ENCODE measurements at places on chromosomes 1 and 21. TPM values are rescaled to one million over a fixed set of nuclear protein-coding genes. Genes with fewer than 3 reads are reported as not detected.
A peak's percentile ranks its signal among the peaks of the same experiment; 100 is the strongest.

- no peak for DNase-seq
Measured at GRCh38 chr1:77282187-77282865, 507 bp downstream of the AK5 start.

DNA sequence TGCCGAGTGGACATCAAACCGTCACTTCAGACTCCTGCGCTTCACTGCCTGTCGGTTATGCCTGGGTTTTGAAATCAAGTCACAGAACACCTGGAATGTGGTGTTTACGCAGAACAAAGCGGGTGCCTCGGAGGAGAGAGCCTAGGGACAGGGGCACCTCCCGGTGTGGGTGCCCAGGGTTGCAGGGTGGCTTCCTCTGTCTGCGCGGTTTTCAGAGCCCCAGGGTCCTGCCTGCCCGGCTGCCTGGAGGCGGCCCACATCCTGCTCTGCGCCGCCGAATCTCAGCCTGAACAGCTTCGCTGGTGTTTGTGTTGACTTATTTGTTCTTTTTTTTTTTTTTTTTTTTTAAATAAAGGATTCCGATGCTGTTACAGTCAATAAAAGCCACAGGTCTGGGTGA lies 113.5 kb upstream of the COL6A1 start:
- no peak for DNase-seq

- no peak for DNase-seq
Measured at GRCh38 chr21:28263974-28264373, 728.7 kb downstream of the LTN1 start.

GRCh38 chr21:35256468-35256988 lies 207.4 kb upstream of the RUNX1 start:
- peak; percentile 37 for DNase-seq

CR1L gene
- not detected for total RNA-seq

DNA sequence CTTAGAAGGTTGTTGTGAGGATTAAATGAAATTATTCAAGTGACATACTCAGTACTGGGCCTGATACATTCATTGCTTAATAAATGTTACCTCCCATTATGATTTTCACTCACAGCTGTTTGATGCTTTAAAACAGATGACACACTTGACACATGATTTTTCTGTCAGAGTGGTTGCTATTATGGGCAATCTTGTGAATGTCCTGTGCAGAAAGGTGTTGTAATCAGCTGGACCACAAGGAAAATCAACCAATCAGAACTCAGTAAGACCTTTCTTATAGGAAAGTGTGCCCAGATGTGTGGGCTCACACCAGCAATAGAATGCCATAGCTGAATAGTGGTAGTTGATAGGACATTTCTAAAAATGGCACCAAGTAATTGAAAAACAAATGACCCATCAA lies 23.5 kb downstream of the GJA5 start:
- DNase-seq, result no peak

DNA sequence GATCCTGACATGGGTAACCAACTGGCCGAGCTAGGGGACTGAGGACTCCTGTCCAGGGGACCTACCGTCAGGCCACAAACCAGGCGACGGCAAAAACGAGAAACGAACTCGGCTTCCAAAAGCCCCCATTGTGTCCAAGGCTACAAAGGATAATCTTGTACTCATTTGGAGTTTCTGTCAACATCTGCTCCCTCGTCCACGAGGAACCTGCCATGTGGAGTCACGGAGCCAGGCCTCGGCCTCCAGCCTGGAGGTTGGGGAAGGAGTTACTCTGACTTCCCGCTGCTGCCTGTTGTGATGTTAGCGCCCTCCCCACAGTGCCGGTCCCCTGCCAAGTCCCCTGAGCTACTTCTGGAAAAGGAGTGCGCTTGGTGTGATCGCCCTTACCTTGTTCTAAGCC lies 7.3 kb downstream of the KRTAP10-1 start:
- DNase-seq, result no peak

GRCh38 chr1:5796028-5796427 lies 196.2 kb downstream of the NPHP4 start:
- no peak for DNase-seq

GRCh38 chr1:31617916-31618746 lies 642 bp downstream of the HCRTR1 start:
- DNase-seq, result no peak

Data from Caco-2 (cell line).